Stimulated activated CD4-positive, alpha-beta T cell treated with anti-CD3 and anti-CD28 coated beads, Interleukin-1b, Interleukin-23, amount 100 ng/mL, for 48 hours (primary cell): ENCODE measurements at places on chromosomes 6 and 20.

DNA sequence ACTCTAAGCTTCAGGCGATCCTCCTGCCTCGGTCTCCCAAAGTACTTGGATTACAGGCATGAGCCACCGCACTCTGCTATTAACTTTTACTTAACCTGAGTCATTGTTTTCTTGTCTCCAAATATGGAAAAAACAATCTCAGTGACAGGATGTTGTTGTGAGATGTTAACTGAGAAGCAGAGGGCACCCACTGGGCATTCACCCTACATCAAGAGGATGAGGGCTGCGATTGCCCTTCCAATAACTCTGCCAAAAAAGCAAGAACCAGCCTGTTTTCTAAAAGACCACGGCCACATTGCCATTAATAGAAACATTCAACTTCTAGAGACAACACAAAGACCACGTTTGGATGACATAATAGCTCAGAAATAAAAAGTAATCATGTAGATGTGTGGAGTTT is 107.6 kb upstream of the SGK1 start:
- no peak for DNase-seq

- peak; percentile 19 for DNase-seq
These were observed 15.8 kb upstream of the LIN28B start for GRCh38 chr6:104940893-104941728.

DNA sequence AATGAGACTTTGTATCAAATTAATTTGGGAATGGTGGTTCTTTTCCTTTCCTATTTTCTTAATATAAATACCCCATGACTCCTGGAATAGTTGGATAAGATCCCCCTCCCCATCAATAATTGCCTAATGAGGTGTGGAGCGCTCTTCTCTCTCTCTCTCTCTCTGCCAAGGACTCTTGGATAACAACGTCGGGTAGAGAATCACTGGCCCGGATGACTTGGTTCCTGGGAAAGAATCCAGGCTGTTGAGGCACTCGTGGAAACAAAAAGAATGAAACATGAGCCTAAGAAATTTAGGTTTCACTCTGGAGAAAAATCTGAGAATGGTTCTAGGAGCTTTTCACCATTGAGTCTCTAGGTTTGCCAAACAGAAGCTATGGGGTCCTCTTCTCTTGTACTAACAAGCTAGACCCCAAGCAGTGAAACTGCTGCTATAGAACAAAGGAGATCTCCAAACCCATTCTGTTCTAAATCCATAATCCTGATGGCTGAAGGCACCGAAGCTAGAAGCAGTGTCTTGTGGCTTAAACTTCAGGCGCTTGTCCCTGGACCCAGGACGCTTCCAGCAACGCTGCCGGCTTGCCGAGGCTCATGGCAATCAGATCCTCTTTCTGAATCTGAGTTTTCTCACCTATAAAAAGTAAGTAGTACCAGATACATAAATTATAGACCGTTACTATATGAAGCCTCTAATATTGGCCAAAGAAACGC is 241.6 kb upstream of the BTBD3 start:
- DNase-seq, result no peak

- no peak for DNase-seq
These were observed 7.4 kb downstream of the PDE7B start for GRCh38 chr6:135858931-135859330.

DNA sequence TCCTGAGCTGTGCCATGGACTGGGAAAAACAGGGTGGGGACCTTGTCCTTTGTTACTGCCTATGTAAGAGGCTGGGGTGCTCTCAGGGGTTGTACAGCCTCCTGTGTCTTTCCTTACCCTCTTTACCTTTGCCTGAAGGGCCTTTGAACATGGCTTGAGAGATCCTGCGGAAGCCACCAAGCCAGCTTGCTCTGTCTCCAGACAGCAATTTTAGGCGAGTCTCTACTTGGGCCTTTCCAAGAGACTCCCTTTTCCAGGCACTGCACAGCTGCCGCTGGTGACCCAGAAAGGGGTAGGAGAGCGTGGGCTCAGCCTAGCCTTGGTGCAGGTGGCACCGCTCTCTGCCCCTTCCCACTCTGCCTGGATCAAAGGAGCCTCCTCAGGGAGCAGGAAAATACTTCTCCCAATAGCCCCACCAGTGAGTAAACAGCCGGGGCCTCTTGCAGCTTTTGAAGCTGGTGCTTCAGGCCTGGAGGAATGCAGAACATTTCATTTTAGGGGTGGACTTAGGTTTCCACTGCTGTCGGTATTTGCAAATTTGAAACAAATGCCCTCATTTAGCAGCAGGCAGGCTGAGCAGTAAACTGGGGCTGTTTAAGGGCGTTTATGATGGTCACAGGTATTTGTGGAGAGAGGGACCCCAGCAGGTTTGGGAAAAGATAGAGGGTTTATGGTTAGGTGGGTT is 13.9 kb downstream of the PTK7 start:
- no peak for DNase-seq

GRCh38 chr6:143754204-143754603 is 76.4 kb downstream of the PHACTR2 start:
- DNase-seq, result no peak

GRCh38 chr20:60372275-60372674 is 414.1 kb downstream of the CDH26 start:
- DNase-seq, result no peak

GRCh38 chr20:53699906-53700305 is 106.3 kb upstream of the ZNF217 start:
- DNase-seq, result no peak

DNA sequence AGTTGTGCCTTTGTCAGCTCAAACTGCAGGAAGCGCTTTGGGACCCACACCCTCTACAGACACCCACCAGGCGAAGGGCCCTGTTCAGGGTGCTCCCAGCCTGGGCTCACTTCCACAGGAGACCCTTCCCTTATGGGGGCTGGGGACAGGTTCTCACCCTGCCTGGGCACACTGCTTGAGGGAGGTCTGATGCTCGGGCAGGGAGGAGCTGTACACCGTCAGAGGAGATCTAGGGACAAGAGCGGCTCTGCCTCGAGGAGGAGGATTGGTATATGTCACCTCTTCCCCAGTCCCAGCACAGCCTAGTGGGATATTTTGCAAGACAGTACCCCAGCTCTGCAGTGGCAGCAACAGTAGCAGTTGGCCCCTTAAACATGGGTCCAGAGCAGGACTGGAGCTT is 26.9 kb downstream of the GJA10 start:
- DNase-seq, result no peak

- no peak for DNase-seq
These were observed 222.9 kb downstream of the TTLL2 start for GRCh38 chr6:167547751-167548150.

DNA sequence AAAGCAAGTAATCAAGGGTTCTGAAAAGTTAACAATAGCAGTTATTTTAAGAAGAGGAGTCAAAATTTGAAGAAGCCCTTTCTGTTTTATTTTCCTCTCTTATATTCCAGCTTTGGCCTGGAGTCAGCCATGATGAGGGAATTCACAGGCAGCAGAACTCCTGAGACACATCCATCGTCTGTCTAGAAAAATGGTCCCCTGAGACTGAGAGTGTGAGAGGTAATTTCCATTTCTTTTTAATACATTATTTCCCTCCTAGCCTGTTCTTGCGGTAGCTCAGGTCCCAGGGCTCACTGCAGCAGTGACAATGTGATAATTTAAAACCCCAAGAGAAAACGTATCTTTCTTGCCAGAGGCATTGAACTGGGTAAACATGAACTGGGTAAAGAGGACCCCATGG is 296.0 kb downstream of the SMOC2 start:
- DNase-seq, result no peak
